Fibroblast of skin of scalp (primary cell): ENCODE measurements at places on chromosomes 16 and 17.

DNA sequence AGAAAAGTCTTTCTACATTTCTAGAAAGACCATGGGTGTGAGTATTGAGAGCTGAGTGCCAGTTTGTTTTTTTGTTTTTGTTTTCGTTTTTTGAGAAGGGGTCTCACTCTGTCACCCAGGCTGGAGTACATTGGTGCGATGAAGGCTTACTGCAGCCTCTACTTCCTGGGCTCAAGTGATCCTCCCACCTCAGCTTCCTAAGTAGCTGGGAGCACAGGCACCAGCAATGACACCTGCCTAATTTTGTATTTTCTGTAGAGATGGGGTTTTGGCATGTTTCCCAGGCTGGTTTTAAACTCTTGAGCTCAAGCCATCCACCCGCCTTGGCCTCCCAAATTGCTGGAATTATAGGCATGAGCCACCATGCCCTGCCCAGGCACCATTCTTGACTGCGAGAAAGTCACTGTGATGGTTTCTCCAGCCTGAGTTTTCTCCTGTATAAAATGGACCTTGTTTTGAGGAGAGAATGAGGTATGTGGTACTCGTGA is 673.8 kb downstream of the MAF start:
- DNase-seq, result no peak

- DNase-seq, result no peak
These were observed 8.1 kb upstream of the CMTR2 start for GRCh38 chr16:71297341-71297634.

DNA sequence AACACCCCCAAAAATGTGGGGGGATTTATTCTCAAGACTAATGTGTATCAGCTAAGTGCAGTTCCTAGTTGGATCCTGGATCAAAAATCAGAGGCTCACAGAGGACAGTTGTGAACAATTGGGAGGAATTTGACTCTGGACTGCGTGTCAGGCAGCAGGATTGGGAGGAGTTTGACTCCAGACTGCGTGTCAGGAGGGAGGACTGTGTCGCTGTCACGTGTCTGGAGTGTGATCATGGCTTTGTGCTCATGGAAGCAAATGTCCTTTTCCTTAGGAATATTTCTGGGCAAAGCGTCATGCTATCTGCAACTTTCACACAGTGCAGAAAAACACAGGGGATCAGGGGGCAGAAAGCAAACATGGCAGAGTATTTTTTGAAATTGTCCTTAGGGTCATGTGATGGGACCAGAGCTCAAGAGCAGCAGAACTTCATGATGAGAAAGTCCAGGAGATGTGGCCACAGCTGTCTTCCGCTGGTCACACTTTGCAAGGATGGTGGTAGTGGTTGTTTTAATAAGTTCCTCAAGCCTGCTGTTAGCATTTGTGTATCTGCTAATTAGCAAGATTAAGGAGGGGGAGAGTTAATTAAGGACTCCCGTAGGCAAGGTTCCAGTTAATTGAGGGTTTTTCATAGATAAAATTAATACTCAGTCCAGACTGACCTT is 122.0 kb upstream of the CHMP6 start:
- DNase-seq, result no peak

DNA sequence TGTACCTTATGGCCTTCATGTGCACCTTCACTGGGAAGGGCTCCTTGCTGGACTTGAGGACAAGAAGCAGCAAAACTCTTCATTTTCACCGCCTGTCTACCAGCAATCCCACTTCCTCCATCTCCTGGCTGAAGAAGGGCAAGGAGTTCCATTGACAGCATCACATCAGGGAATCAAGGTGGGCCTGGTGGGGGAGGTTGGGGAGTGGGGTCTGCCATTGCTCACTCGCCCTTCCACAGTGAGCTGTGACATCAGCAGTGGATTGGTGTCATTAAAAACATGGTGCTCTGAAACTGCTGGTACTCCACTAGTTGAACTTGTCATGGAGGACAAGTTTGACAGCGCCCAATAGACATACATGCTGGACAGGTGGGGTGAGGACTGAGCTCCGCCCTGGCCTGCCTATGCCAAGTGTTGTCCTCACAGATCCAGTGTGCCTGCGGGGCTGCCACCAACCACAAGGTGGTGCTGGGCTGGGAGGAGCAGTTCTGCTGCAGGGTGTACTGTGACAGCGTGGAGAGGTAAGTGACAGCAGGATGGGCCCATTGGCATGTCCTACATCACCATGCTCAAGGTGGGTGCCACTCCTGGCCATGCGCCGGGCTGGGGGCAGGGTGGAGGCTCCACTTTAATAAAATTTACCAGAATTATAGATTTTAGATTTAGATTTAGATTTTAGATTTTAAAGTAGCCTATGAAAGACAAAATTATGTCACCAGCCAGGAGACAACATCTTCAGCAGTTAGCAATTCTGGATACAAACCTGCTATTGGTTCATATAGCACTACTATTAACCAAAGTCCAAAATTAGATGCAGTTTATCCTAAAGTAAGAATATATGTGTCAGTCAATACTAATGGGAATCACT is 1729.1 kb downstream of the TP53TG3F start:
- no peak for DNase-seq

DNA sequence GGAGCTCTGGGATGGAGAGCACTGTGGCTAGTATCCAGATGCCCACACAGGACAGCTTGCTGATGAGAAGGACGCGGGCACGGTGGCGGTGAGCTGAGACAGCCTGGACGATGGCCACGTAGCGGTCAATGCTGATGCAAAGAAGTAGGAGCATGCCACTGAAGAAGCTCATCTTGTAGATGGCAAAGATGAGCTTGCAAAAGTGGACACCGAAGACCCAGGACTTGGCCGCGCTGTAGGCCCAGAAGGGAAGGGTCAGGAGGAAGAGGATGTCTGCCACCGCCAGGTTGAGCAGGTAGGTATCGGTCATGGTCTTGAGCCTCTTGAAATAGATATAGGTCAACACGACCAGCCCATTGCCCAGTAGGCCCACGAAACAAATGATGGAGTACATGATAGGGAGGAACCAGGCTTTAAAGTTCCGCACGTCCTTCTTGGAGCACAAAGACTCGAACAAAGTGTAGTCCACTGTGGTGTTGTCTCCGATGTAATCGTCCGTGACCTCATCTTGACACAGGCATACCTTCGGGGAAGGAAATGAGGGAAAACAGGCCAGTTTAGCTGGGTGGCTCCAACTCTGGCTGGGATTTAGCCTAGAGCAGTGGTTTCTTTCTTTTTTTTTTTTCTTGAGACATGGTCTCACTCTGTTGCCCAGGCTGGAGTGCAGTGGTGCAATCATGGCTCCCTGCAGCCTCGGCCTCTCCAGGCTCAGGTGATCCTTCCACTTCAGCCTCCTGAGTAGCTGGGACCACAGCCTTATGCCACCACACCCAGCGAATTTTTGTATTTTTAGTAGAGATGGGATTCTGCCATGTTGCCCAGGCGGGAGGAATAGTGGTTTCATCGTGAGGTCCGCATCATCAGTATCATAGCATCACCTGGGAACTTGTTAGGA is 9.7 kb downstream of the CCR7 start:
- no peak for DNase-seq
